Activated gamma-delta T cell treated with anti-CD3 and anti-CD28 coated beads, Interleukin-2, amount 50 U/mL, for 16 hours (primary cell): ENCODE measurements at places on chromosomes 7 and 10.
A peak's percentile ranks its signal among the peaks of the same experiment; 100 is the strongest.

GRCh38 chr10:102872163-102872562 is 2.9 kb downstream of the AS3MT start:
- DNase-seq = no peak

- DNase-seq = no peak
These were observed 119.1 kb upstream of the WDR11 start for GRCh38 chr10:120732067-120732466.

- no peak for DNase-seq
These were observed 118.1 kb upstream of the LYZL2 start for GRCh38 chr10:30747633-30748032.

GRCh38 chr10:36181426-36182178 is 539.5 kb upstream of the FZD8 start:
- DNase-seq = no peak

DNA sequence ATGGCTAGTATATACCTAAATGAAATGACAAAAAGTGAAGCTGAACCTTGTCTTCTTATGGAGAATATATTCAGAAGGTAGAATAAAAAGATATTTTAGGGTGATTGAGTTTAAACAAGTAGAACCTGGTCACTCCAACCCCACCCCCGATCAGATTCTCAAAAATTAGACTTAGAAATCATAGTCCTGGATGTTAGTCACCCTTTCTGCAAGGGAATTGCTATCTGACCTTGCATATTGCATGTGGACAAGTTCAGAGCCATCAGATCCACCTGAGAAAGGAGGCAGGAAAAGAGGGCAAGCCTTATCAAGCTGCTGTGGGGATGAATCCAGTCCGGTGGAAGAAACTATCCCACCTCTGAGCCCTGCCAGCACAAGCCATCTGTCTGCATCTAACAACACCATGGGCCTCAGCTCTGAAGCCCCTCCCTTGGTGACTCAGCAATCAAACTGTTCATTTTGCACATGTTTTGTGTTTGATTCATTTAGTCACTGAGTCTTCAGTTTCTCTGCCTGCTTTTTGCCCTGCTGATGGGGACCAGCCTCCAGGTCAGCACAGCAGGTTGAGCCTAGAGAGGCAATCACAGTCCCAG is 727.3 kb downstream of the AUTS2 start:
- DNase-seq = no peak

DNA sequence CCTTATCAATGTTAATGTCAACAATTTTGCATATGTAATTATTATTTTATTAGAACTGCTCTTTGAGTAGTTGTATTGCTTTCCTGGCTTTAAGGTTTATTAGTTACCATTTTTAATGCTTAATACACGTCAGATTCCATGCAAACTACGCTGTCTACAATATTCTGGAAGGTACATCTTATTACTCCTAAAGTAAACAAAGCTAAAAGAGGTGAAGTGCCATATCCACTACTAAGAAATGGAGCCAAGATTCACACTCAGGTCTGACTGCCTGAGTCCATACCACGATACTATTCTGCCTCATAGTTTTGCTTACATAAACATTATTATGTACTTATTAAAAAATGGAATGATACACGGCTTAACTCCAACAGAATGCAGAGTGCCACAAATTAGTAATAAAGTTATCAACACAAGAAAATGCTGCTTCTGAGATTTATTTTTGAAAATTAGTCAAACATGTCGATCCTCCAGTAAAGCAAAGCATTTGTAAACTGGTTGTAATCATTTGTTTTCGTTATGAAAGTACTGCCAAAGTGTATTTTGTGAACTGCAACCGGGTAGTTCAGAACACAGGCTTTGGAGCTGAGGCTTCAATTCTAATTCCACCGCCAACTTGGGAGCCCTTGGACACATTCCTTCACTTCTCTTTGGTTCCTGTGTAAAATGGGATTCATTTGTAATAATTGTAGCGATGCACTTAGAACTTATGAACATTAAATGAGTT is 1.1 kb upstream of the DMTF1 start:
- DNase-seq = no peak

- no peak for DNase-seq
These were observed 324.9 kb downstream of the PARD3 start for GRCh38 chr10:34489973-34490745.

GRCh38 chr7:4765776-4766490 is 9.5 kb upstream of the AP5Z1 start:
- DNase-seq = no peak

DNA sequence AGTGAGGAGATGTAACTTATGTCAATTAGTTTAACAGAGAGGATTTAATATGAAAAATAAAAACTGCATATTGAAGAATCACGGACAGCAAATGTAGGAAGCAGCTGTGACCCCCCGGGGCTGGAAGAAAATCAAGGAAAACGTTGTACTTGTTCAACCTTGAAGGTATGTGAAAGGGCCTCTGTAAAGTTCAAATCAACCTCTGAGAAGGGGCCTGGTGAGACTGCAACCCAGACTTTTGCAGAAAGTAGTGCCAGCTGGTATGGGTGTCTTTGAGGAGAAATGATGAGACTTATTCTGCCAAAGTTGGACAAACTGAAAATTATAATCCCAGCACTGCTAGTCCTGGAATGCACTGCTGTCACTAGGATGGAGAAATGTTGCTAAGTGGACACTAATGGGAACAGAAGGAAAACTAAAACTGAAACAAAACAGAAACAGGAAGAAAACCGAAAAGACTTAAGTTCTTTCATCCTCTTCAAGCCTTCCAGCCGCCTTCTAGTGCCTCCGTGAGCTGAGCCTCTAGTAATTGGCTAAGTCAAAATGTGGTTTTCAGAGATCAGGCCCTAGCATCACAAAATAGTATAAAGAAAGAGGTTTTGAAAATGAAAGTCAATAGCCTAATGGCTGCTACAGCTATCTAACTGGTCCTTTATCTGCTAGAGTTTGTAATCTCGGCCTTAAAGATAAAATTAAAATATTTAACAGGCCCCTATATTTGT is 253.7 kb upstream of the SORCS1 start:
- DNase-seq = no peak

GRCh38 chr10:117540640-117541404 is 1.7 kb upstream of the EMX2 start:
- no peak for DNase-seq

DNA sequence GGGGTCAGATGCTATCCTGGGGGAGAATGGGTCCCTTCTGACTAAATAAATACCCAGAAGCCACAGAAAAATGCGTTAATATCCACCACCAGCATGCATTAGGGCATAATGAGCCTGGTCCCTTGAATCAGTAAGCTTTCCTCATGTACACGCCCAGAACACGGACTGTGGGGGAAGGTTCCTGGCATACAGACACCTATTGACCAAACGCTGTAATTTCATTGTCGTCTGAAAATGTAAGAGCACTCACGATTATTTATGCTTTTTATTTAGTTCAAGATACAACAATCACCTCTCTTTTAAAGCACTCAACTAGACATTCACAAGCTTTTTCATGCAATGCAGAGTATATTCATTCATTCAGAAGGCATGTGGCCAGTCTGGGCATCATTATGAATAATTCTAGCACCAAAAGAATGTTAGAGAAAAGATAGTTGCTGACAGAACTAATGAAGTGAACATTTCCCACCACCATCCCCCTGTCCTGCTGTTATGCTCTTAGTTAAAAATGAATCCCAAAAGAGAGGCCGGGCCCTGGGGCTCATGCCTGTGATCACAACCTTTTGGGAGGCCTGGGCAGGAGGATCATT is 101.0 kb downstream of the SVIL start:
- DNase-seq = no peak

DNA sequence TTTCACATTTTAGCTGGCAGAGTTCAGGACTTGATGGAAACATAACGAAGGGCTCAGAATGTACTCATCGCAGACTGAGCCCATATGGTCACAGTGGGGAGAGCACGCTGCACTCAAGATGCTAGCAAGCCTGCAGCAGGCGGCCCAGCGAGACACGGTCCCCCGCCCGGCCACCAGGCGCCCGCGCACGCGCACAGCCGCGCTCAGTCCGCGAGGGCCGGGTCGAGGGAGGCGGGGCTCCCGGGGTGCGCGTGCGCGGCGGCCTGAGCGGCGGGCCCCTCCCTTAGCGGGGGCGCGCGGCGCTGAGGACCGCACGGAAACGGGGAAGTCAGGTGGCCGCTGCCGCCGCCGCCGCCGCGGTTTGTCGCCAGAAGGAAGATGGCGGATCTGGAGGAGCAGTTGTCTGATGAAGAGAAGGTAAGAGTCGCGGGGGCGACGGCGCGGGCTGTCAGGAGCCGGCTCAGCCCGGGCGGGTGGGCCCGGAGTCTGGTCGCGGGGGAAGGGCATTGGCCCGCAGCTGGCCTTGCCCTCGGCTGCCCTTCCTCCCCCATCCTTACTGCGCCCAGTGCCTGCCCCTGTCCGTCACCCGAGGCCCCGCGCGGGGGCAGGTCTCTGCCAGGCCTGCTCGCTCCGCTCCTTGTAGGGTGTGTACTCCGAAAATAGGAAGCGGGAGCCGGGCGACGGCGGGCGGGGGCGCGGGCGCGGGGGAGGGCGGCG is at the start of gene CAPZA2:
Gene CAPZA2 (plus strand): TSS at position 354 of the 717 bp plus-strand sequence. CDS start 25 bp downstream, at position 379.
- peak; percentile 91 for DNase-seq

DNA sequence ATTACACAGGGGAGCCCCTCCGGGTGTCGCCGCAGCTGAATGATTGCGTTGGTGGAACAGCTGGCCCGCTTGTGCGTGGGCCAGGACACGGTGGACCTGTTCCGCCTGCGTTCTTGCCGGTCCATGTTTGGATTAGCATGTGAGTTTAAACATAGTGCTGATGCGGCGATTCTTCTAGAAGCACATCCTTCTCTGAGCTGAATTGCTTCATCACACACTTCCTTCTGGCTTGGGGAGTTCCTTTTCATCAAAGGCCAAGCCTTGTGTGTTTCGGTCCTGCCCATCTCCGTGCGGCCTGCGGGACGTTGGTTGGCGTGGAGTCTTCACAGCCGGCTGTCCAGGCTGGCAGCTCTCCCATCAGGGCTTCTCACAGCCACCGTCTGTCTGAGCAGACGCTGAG is 45.5 kb upstream of the SLC29A4 start:
- no peak for DNase-seq

GRCh38 chr10:71849461-71849908 is 1.6 kb downstream of the PSAP start:
- DNase-seq = no peak

GRCh38 chr10:117188371-117188770 is 8.9 kb upstream of the KCNK18 start:
- DNase-seq = no peak

DNA sequence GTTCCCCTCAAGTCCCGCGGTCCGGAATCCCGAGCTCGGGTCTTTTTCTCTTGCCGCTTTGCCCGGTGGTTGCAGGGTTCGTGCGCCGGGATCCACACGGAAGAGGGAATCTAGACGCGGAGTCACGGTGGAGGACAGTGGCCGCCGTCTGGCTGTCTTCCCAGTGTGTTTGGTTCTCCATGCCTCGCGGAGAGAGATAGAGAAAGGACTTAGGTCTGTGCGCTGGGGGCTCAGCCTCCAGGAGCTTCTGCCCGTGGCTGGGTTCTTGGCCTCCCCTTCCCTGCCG is 1.6 kb downstream of the FFAR4 start:
- no peak for DNase-seq

- DNase-seq = no peak
These were observed 27.7 kb downstream of the HIP1 start for GRCh38 chr7:75711076-75711475.

DNA sequence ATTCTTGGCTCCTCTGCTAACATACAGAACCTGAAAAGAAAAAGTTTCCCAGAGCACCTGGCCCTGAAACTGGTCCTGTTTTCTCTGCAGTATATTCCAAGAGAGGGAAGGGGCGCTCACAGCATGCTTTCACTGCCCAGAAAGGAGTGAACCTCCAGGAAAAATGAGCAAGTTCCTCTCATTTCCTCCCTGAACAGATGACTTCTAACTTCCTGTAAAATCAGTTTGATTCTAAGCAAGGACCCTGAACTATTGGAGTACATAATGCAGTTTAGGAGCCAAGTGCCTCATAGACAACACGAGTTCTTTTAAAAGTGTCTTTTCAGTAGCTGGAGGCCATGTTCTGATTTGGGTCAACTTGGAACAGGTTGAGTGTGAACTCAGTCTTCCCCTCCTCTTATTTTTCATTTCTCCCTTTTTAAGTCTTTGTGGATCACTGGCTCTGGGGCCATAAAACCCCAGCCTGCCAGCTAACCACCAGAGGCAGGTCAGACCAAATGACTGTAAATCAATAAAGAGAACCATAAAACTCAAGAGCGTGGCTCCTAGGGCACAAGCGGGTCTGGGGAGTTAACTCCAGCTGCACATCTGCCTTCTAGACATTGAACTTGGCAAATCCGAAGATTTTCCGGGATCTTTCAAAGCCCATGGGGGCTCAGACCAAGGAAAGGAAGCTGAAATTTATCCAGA is 5.9 kb upstream of the LRRC18 start:
- no peak for DNase-seq

DNA sequence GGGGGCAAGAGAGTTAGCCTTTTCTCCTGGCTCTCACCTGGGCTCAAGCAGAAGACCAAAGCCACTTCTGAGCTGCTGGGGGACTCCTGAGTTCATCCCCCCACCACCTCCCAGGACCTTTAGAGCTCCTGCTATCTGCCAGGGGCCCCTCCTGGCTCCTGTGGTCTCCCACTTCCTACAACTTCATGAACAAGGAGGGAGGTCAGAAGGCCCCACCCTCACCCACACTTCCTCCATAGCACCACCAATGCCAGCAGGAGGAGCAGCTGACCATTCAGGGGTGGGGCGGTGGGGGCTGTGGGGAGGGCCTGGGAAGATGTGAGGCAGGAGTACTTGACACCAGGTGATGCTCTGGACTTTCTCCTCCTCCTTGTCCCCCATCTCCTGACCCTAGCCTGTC is 32.6 kb upstream of the ADCYAP1R1 start:
- no peak for DNase-seq

GRCh38 chr10:74118804-74119203 is 31.8 kb downstream of the AP3M1 start:
- no peak for DNase-seq

GRCh38 chr7:131787101-131787500 is 230.7 kb upstream of the PODXL start:
- DNase-seq = no peak

- DNase-seq = no peak
These were observed 34.4 kb upstream of the CABCOCO1 start for GRCh38 chr10:61628151-61628874.
